ENCODE measurements at places on chromosomes 11 and 22. TPM values are rescaled to one million over a fixed set of nuclear protein-coding genes. Genes with fewer than 3 reads are reported as not detected.

GRCh38 chr11:803770-804598, 1.0 kb downstream of the PIDD1 start:
- no peaks in the 10 kb centered on the region for H3K36me3 ChIP-seq
- peak overlapping the region; percentile 59 for H3K4me3 ChIP-seq
- no peaks in the 10 kb centered on the region for H3K27me3 ChIP-seq
- H3K4me1 ChIP-seq = peaks cover 18% of the 10 kb centered on the region
- no peak overlapping the region for H3K27ac ChIP-seq

GRCh38 chr11:8011981-8012444, 24.9 kb downstream of the EIF3F start:
- no peak overlapping the region for H3K4me3 ChIP-seq
- DNase-seq = no peak
- no peaks in the 10 kb centered on the region for H3K27me3 ChIP-seq

SORL1 gene
- total RNA-seq = 74.2 TPM

DNA sequence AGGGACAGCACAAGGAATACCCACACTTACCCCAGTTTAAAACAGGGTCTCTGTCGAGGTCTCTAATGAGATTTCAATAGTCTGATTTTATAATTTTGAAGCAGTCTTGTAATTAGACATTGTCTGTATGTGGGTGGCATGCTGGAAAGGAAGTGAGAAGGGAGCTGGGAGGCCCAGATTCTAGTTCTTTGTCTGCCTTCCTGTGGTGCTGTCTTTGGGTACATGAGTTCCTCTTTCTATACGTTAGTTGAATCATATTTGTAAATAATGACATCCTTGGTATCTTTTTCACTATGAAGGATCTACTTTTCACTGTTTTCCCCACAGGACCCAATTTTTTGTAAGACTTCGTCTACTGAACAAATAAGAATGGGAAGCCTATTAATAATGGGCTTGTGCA, 42.0 kb upstream of the TENM4 start:
- no peaks in the 10 kb centered on the region for H3K4me1 ChIP-seq
- no peak overlapping the region for H3K4me3 ChIP-seq
- no peaks in the 10 kb centered on the region for H3K36me3 ChIP-seq

OR10S1 gene
- total RNA-seq = not detected

- no peaks in the 10 kb centered on the region for H3K36me3 ChIP-seq
- no peaks in the 10 kb centered on the region for H3K4me1 ChIP-seq
- no peak overlapping the region for H3K4me3 ChIP-seq
These were observed 55.9 kb downstream of the SHISAL1 start for GRCh38 chr22:44256556-44257485.

CAPN5 gene
- total RNA-seq = 36.0 TPM

GRCh38 chr11:107702723-107703122, 9.1 kb downstream of the SLN start:
- H3K4me1 ChIP-seq = no peaks in the 10 kb centered on the region
- H3K4me3 ChIP-seq = no peak overlapping the region
- no peak overlapping the region for H3K27ac ChIP-seq
- H3K27me3 ChIP-seq = no peaks in the 10 kb centered on the region
- no peaks in the 10 kb centered on the region for H3K36me3 ChIP-seq

ZBTB16 gene
- total RNA-seq = 126 TPM

PATE4 gene
- not detected for total RNA-seq

GRCh38 chr11:111530091-111530490, 10.4 kb upstream of the LAYN start:
- no peaks in the 10 kb centered on the region for H3K27me3 ChIP-seq
- H3K4me3 ChIP-seq = no peak overlapping the region
- DNase-seq = no peak
- no peaks in the 10 kb centered on the region for H3K36me3 ChIP-seq

APLP2 gene
- total RNA-seq = 502 TPM

IFITM10 gene
- 6.4 TPM for total RNA-seq

DNA sequence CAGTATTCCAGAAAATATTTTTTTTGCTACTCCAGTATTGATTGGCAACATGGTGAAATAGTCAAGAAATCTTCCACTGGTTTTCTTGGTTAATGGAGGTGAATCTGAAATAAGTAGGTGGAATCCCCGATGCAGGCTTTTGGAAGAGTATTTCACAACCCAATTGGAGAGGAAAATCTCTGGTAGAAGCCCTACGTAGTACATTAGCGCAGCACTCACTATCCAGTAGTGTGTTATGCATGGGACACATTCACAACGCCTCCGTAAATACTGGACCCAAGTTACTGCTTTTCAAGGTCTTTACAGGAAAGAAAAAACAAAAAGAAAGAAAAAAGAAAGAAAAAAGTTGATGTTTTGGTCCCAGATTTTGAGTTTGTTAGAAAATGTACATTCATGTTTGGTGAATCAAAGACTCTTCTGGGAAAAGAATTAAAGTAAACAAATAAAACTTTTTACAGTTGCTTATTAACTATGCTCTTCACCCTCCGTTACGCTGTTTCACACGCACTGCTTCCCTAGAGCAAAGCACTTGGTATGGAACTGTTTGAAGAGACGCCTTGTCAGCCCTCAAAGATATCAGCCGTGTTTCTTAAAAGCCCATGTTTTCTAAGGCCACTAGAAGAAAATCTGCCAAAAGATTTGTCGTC, 170.4 kb upstream of the CTSC start:
- no peaks in the 10 kb centered on the region for H3K4me1 ChIP-seq
- no peaks in the 10 kb centered on the region for H3K36me3 ChIP-seq
- no peak overlapping the region for H3K4me3 ChIP-seq
